ENCODE measurements at places on chromosomes 2 and 18.
A peak's percentile ranks its signal among the peaks of the same experiment; 100 is the strongest.

- no peak for DNase-seq
Measured at GRCh38 chr2:165203689-165204559, at the start of gene SCN3A. TSS of gene SCN3A (minus strand) at chr2:165204050. CDS start at chr2:165176394, 27,656 bp downstream.

DNA sequence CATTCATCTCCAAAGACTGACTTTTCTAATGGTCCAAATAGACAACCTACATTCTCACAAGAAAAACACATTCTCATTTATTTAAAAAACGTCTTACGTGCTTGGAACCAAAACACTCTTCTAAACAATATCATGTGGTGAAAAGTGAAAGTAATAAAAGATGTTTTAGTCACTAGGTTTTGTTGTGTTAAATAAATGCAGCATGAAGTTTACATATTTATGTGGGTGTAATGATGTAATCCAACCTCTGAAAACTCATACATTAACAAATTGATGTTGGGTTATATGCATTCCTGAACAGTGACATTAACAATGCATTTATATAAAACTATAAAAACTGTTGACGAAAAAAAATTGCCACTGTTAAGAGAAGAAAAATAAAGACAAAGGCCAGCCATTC is 55.1 kb upstream of the ACVR2A start:
- DNase-seq = no peak

- DNase-seq = no peak
Measured at GRCh38 chr2:234673961-234674759, 177.3 kb upstream of the ARL4C start.

DNA sequence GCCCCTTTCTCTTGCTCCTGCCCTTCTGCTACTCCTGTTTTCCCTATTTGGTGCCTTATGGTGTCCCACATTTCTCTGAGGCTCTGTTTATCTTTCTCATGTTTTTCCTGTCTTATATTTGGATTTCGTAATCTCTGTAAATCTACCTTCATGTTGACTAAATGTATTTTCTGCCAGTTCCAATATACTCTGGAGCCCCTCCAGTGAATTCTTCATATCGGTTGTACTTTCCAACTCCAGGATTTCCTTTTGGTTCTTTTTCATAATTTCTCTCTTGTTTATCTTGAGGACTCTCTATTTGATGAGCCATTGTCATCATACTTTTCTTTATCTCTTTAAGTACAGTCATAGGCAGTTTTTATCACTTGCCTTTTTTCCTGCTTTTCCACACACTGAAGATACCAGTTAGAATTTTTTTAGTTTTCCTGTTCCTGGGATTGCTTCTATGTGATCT is 19.1 kb downstream of the SCLY start:
- no peak for DNase-seq

GRCh38 chr2:219447242-219448098 is 12.8 kb downstream of the SPEG start:
- DNase-seq = no peak

GRCh38 chr2:149017116-149017985 is 21.1 kb upstream of the LYPD6B start:
- DNase-seq = peak; percentile 55

DNA sequence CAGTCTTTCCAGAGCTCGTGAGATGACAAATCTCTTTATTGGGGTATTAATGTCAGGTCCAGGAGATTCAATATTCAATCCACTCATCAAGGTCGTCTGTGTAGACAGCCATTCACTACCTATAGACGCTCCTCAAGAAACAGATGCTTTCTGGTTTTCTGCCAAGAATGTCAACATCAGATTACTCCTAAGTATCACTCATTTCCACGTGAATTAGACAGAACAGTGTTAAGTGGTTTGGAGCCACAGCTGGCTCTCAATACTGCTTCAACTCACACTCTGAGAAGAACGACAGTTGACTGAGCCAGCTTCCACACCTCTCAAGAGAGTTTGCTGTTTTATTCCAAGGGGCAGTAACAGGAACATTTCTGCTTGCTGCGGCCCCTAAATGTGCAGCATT is 113.5 kb upstream of the NEDD4L start:
- DNase-seq = no peak

DNA sequence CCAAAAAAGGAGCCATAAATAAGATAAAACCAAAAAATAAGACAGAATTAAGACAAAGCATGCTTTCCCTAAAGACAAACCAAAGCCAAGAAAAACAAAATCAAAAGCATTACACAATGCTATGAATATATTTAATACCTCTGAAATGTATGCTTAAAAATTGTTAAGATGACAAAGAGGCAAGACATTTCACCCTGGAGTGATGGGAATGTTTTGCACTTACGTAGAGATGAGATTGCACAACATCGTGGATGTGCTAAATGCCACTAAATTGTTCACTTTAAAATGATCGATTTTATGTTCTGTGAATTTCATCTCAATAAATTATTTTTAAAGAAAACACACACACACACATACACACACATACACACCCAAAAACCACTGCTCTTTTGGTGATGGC is 386.6 kb upstream of the KLHL29 start:
- DNase-seq = no peak

DNA sequence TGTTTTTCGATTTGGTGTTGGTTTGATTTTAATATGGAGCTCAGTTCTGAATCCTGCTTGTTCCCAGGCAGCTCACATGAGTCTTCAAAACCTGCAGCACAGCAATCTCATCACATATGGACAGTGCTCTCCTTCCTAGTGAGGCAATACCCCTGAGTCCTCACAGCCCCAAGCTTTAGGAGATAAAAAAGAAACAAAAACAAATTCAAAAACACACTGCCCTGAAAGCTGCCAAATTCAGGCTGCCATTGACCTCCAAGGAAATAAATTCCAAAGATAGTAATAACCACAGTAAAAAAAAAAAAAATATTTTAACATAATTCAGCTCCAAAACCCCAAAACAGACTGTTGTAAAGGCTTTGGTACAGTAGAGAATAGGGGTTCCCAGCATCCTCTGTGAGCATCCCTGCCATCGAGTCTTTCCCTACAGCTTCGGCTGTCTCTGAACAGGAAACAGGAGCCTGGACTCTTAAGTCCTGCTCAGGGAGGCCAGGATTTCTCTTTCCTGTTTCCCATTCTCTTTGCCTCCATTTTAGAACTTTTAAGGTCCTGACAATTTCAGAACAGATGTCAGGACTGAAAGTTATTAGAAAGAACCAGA is 14.7 kb upstream of the SP3 start:
- no peak for DNase-seq

Data from GM12891 (cell line).